T-helper 17 cell (primary cell): ENCODE measurements at places on chromosomes 11 and 22. TPM values are rescaled to one million over a fixed set of nuclear protein-coding genes. Genes with fewer than 3 reads are reported as not detected.

The TRPM5 gene
- total RNA-seq = 0.07 TPM

The LRRC4C gene
- not detected for total RNA-seq

DNA sequence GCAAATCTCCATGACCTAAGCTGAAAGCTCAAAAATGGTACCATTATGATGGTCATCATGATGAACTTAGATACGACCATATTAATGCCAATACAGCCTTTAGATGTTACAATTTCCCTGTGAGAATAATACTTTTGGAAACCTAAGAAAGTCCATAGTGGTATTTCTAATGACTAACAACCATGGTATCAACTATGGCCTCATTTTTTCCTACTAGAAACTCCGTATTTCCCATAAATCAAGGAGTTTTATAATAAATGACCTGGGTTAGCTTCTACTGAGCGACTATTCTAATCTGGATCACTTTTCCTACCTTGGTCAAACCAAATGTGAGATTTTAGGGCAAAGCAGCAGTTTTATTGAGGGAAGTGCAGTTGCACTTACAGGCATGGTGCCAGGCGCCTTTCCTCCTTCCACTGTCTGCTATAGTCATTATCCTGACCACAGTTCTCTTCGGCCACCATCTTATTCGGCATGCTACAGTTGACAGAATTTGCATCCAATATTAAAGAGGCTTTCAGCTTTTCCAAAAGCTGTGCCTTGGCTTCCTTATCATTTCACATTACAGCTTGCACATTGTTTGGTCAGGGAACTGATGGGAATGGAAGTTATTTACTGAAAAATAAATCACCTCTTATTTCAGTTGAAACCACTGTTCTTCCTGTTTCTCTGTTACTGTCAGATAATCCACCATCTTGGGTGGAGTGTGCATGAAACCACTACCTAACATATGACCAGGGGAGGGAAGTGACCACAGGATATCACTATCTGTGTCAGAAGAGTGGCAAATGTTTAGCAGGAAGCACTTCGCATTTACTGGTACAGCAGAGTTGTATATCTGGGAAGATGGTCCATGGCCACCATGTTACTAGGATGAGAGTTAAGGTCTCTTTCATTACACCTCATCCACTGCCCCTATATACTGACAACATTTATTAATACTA is 74.5 kb upstream of the PICALM start:
- peaks cover 6% of the 10 kb centered on the region for H3K36me3 ChIP-seq
- DNase-seq = no peak
- peaks cover 36% of the 10 kb centered on the region for H3K4me1 ChIP-seq
- peak overlapping the region; percentile 41 for H3K27ac ChIP-seq
- no peaks in the 10 kb centered on the region for H3K27me3 ChIP-seq

GRCh38 chr11:33658195-33658900 is 42.3 kb downstream of the C11orf91 start:
- no peak overlapping the region for H3K4me3 ChIP-seq
- peaks cover 44% of the 10 kb centered on the region for H3K27me3 ChIP-seq
- no peak for DNase-seq
- H3K4me1 ChIP-seq = peaks cover 3% of the 10 kb centered on the region

The GAS2L1 gene
- total RNA-seq = 32.6 TPM

The OR51B5 gene
- total RNA-seq = 0.40 TPM

DNA sequence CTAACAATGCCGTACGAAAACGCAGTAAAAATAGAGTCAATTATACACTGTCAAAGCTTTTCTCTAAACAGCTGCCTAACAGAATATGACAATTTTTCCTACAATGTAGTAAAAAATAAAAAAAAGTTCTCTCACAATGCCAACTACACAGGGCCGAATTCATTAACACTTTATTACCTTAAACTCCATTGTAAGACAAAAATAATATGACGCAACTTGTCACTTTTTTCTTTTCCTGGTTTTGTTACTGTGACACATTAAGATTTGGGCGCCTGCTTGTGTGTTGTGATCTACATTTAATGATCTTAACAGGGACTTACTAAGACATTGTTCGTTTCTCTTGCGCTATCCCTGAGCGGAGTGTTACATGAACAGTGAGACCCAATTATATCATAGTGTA is 204.1 kb downstream of the INSC start:
- no peaks in the 10 kb centered on the region for H3K4me1 ChIP-seq
- H3K4me3 ChIP-seq = no peak overlapping the region
- no peaks in the 10 kb centered on the region for H3K36me3 ChIP-seq

The TMA7B gene
- 7.2 TPM for total RNA-seq

DNA sequence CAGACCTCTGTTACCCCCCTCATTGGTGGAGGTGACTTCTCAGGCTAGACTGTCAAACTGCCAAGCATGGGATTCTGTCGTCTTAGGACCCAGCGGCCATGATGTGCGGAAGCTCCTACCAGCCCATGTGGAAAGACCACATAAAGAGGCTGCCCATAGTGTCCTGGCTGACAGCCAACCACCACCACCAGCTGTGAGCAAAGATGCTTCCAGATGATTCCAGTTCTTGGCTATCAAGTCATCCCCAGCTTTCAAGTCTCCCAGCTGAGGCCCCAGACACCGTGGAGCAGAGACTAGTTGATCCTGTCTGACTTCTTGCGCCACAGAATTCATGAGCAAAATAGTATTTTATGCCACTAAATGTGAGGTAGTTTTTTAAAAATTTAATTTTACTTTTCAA is 32.9 kb downstream of the SCUBE1 start:
- peaks cover 43% of the 10 kb centered on the region for H3K27me3 ChIP-seq
- H3K4me3 ChIP-seq = no peak overlapping the region
- H3K36me3 ChIP-seq = peaks cover 4% of the 10 kb centered on the region
- no peak for DNase-seq
- no peaks in the 10 kb centered on the region for H3K4me1 ChIP-seq
- peak overlapping the region; percentile 56 for H3K27ac ChIP-seq

- no peak for DNase-seq
- H3K4me1 ChIP-seq = peaks cover 6% of the 10 kb centered on the region
- H3K27me3 ChIP-seq = no peaks in the 10 kb centered on the region
- peaks cover 3% of the 10 kb centered on the region for H3K36me3 ChIP-seq
Measured at GRCh38 chr22:37442537-37442936, 15.3 kb upstream of the ELFN2 start.

The ELF5 gene
- total RNA-seq = not detected

DNA sequence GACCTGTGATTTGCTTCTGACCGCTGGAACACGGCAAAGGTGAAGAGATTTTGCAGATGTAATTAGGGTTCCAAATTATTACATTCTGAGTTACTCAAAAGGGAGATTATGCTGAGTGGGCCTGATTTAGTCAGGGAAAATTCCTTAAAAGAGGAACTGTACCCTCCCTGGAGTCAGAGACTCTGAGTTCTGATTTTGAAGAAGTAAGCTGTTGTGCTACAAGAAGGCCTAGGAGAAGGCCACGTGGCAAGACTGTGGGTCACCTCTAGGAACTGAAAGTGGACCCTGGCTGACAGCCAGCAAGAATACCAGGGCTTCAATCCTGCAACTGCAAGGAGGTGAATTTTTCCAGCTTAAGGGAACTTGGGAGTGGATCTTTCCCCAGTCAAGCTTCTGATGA is 45.3 kb downstream of the CHRDL2 start:
- DNase-seq = no peak
- H3K4me3 ChIP-seq = no peak overlapping the region
- peaks cover 35% of the 10 kb centered on the region for H3K27me3 ChIP-seq
- peaks cover 6% of the 10 kb centered on the region for H3K4me1 ChIP-seq

DNA sequence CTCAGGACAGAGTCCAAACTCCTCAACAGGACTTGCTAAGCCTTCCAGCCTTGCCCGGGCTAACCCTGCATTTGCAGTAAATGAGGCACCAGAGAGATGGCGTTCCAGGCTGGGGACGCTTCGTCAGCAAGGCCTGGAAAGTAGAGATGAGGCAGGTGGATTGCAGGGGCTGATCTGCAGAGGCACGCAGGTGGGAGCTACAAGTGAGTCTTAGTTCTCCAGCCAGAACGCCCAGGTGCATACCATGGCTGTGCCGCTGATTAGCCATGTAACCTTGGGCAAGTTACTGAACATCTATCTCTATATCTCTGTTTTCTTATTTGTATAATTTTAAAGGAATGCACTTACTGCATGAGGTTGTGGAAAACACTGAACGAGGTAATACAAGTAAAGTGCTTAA is 52.7 kb upstream of the BARX2 start:
- H3K4me3 ChIP-seq = no peak overlapping the region
- peaks cover 33% of the 10 kb centered on the region for H3K27me3 ChIP-seq
- DNase-seq = no peak
- H3K4me1 ChIP-seq = peaks cover 9% of the 10 kb centered on the region
- no peak overlapping the region for H3K27ac ChIP-seq

The OR52B2 gene
- not detected for total RNA-seq

DNA sequence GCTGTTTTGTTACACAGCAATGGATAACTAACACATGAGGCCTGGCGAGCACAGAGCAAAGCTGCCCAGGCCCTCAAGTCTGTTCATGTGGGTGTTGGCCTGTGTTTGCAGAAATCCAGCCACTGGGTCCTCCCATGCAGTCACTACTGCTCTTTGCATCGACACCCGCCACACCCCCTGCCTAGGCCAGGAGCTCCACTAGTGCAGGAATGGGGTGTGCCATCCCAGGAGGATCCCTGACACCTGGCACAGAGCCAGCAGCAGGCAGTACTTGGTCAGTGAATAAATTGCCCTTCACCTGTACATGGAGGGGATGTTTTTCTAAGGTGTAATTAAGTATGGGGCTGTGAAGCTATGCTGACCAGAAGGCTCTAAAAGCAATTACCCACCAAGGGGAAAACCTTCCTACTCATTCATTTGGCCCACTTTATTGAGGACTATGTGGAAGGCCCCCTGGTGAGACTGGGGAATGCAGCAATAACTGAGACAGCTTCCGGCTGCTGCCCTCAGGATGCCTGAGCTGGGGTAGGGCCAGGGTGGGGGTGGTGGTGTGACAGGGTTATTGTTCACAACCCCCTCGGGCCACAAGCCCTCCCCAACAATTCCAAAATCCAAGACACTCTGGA is 160.8 kb downstream of the CRYBB2 start:
- DNase-seq = no peak
- peaks cover 2% of the 10 kb centered on the region for H3K36me3 ChIP-seq
- no peak overlapping the region for H3K27ac ChIP-seq
- H3K4me1 ChIP-seq = peaks cover 20% of the 10 kb centered on the region
- H3K4me3 ChIP-seq = no peak overlapping the region
- no peaks in the 10 kb centered on the region for H3K27me3 ChIP-seq

- H3K27ac ChIP-seq = no peak overlapping the region
- H3K4me3 ChIP-seq = no peak overlapping the region
- no peaks in the 10 kb centered on the region for H3K4me1 ChIP-seq
- peaks cover 17% of the 10 kb centered on the region for H3K27me3 ChIP-seq
- DNase-seq = no peak
- peaks cover 2% of the 10 kb centered on the region for H3K36me3 ChIP-seq
Measured at GRCh38 chr11:115974703-115975102, 470.5 kb upstream of the CADM1 start.

DNA sequence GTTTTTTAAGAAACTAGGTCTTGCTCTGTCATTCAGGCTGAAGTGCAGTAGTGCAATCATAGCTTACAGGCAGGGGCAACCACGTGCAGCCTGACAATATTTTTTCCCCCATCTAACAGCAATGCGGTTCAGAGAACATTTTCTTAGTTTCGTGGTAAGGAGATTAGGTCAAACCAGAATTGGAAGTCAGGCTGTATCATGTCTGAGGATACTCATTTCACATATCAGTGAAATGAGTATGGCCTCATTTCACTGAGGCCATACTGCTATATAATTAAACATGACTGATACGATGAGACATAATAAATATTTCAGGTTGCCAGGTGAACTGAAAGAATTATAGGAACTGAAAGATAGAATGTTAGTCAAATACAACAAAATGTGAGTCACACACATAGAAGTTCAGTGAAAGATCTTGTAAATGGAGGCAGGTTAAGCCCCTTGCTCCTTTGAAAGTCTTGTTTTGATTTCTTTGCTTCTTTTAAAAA is 32.5 kb upstream of the IZUMO1R start:
- H3K4me3 ChIP-seq = no peak overlapping the region
- no peak for DNase-seq
- H3K36me3 ChIP-seq = no peaks in the 10 kb centered on the region
- no peaks in the 10 kb centered on the region for H3K4me1 ChIP-seq
- H3K27ac ChIP-seq = no peak overlapping the region

DNA sequence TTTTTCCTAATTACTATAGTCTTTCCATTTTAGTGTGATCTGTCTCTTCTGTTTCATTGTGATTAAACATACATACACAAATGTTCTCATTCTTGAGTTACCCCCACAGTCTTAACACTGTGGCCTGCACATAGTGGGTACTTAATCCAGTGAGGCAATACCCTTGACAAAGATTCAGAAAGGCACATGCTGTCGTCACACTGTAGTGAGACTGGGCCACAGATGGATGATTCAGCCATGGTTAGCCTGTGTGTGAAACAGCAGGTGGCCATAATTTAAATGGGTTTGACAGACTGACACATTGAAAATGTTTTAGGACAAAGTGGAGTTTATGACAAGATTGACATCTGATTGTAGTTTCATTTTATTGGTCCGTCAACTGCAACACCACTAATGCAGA is 313.1 kb downstream of the C11orf87 start:
- H3K36me3 ChIP-seq = no peaks in the 10 kb centered on the region
- H3K27me3 ChIP-seq = peaks cover 6% of the 10 kb centered on the region
- no peak overlapping the region for H3K4me3 ChIP-seq
- H3K4me1 ChIP-seq = no peaks in the 10 kb centered on the region

The SLC25A45 gene
- total RNA-seq = 57.7 TPM

The OR52I1 gene
- total RNA-seq = not detected

- H3K27ac ChIP-seq = no peak overlapping the region
- no peak for DNase-seq
- H3K4me1 ChIP-seq = peaks cover 8% of the 10 kb centered on the region
- H3K4me3 ChIP-seq = no peak overlapping the region
- H3K36me3 ChIP-seq = peaks cover 4% of the 10 kb centered on the region
- no peaks in the 10 kb centered on the region for H3K27me3 ChIP-seq
Measured at GRCh38 chr22:20052309-20053259, 27.5 kb upstream of the DGCR8 start.

GRCh38 chr11:57191311-57192219 is 9.8 kb downstream of the LRRC55 start:
- no peak overlapping the region for H3K27ac ChIP-seq
- H3K36me3 ChIP-seq = peaks cover 3% of the 10 kb centered on the region
- H3K4me3 ChIP-seq = no peak overlapping the region
- peaks cover 48% of the 10 kb centered on the region for H3K27me3 ChIP-seq

DNA sequence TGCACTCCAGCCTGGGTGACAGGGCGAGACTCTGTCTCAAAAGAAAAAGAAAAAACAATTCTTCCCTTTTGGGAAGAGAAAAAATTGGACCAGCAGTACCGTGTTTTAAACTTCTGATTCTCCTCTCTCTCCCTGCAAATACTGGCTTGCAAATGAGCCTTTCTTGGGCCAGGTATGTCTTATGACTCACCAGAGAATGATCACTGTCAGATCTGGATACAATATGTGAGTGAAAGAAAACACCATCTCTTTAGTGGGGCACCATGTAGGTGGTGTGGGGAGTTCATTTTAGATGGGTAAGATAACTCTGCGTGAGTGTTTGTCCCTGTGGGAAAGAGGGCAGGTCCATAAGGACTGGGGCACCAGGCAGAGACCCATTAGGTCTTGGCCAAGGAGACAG is 2.4 kb upstream of the SCGB2A2 start:
- DNase-seq = no peak
- peaks cover 4% of the 10 kb centered on the region for H3K36me3 ChIP-seq
- H3K4me1 ChIP-seq = no peaks in the 10 kb centered on the region
- peaks cover 78% of the 10 kb centered on the region for H3K27me3 ChIP-seq
